ENCODE measurements at places on chromosomes 3 and 15.

GRCh38 chr15:85491691-85492090, 111.3 kb downstream of the AKAP13 start:
- DNase-seq = no peak

- DNase-seq = no peak
Measured at GRCh38 chr15:89221543-89221942, at the start of gene RLBP1. Gene RLBP1, minus strand, starts transcription at chr15:89221579. Its CDS starts 2,604 bp downstream, at chr15:89218975.

GRCh38 chr3:167913219-167913835, 177.8 kb downstream of the SERPINI1 start:
- DNase-seq = no peak

- DNase-seq = no peak
Measured at GRCh38 chr3:134136604-134137003, 106.9 kb upstream of the SLCO2A1 start.

DNA sequence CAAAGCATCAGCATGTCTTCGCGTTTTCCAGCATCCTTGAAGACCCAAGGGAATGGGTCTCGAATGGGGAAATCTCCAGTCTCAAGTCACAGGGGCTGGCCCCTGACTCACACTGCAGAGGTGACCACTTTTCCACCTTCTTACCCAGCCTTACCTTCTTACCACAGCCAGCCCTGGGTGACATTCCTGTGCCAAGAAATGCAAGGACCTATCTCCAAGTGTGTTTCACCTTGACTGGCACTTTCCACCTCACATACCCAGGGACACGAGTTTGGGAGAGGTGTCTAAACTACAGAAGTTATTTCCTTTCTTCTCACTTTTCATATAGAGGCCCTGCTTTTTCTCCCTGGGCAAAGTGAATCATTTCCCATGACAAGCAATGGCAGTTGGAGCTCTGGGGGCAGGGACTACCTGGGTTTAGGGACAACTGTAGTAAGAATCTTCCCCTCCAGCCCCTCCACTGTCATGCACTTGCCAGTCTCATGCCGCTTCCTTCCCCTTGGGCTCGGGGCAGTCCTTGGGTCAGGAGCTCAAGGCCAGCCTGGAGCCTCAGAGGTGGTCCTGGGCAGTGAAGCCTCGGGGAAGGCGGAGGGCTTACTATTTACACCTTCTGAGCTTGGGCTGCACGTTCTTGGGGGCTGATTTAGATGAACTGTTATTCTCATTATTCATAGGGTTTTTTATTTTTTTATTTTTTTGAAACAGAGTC, 16.8 kb downstream of the PAQR5 start:
- DNase-seq = no peak

DNA sequence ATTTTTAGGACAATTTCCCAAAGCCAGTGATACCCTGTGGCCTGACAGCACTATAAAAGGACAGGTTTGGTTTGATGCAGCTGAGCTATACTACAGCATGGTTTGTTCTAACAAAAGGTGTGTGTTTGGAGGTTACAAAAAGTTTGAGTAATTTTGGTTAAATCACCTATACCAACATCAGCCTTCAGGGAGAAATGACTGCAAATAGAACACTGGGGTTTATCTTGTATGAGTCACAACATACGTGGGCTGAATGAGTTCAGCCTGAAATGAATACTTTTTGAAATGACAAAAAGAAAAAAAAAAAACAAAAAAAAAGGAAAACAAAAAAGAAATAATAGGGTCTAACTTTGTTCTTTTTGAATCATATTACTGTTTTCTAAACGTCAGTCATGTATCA, 345.7 kb downstream of the CNTN3 start:
- no peak for DNase-seq

GRCh38 chr3:108804966-108805365, 17.6 kb upstream of the TRAT1 start:
- DNase-seq = no peak

- no peak for DNase-seq
Measured at GRCh38 chr15:63606308-63606707, 9.1 kb downstream of the FBXL22 start.

GRCh38 chr3:36408146-36408545, 27.8 kb downstream of the STAC start:
- no peak for DNase-seq

DNA sequence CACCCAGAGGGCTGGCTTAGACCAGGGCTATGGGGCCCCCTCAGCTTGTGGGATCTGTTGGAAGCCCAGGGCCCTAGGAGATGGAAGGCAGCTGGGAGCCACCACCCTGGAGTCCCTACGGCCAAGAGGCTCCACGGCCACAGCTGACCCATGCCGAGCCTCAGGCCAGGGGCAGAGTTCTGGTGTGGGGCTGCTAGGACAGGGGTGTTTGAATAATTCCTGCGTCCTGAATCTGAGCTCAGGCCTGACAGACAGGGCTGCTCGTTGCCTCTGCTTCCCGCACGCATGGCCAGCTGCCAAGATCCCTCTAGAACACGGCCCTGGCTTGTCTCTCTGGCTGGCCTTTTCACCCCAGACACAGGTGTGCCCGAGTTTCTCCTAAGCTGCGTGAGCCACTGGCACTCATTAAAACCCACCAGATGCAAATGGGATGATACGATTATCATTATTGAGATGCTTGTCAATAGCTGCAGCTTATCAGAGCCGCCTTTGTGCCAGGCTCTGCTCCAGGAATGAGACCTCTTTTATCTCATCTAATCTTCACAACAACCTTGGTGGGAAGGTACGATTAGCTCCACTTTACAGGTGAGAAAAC, 70.2 kb downstream of the EFCAB12 start:
- no peak for DNase-seq

DNA sequence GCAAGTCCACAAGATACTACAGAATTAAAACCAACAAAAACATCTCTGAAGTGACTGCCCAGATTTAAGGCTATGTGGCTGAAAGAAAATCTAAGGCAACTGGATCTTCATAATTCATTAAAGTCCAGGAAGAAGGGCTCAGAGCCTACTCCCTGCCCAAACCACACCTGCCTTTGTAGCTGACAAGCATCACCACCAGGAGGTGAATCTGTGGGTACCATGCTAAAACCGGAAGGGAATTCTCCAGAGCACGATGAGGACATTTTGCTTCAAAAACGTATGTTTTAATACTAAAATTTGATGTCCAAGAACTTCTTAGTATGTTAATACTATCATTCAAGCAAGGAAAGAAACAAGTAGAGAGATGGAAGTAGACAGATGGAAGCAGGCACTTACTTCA, 495.9 kb upstream of the NECTIN3 start:
- no peak for DNase-seq

- DNase-seq = no peak
Measured at GRCh38 chr15:92714077-92714476, 58.5 kb upstream of the FAM174B start.

DNA sequence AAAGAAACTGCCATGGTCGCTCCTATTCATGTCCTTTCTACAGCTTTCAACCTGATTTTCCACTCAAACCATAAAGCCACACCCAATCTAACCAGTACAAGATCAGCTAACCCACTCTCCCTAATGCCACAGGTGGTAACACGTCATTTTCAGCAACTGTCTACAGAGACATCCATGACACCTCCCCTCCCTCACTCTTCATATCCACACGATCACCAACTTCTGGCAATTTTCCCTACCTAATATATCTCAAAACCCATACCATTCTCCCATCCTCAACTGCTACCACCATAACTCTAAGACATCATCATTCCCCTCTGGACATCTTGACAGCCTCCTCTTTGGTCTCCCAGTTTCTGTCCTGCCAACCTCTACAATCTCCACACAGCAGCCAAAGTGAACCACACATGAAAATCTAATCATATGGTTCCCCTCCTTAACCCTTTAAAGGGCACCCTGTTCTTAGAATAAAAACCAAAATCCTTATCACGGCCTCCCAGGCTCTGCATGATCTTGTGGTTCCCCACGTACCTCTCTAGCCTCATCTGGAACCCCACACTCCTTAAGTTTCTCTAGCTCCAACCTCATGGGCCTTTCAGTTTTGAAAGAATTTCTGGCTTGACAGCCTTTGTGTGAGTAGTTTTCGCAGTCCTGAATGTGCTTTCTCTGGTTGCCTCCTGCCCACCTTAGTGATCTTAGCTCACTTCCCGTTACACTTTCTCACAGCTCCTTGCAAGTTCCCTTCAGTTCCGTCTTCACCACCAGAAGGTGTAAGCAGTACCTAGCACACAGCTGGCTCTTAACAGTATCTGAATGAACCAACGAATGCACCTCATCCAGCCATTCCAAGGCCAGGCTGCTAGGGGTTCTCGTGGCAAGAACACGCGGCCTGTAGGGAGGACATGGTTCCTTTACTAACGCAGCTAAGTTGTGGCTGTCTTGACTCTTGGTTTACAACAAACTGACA, 33.4 kb downstream of the SPINK8 start:
- DNase-seq = peak; percentile 45

DNA sequence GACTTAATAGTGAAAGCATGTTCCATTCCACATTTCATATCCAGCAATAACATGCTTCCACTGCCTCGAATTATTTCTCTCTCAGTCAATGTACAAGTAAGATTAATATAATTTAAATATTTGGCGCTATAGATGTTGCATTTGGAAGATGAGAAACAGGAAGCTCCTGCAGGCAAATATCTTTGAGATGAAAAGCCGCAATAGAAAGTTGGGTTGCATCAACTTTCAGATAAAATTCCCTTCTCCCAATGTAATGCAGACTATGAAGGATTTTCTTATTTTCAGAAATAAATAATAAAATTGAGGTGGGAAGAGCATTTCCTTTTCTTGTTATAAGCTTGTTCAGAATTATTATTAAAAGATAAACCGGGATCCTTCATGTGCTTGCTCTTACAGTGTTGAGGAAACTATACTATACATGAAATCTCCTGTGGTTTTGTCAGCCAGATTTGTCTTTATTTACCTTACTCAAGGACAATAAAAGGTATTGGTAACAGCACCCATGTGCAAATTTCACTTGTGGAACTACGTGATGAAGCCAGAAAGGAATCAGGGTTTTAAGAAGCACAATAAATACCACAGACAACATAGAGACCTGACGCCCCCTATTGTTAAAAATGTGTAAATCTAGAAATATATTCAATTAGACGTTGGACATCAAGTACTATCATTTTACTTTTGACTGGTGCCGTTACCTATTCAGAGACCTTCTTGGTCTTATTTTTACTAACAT, 307.0 kb downstream of the ARPP21 start:
- no peak for DNase-seq

DNA sequence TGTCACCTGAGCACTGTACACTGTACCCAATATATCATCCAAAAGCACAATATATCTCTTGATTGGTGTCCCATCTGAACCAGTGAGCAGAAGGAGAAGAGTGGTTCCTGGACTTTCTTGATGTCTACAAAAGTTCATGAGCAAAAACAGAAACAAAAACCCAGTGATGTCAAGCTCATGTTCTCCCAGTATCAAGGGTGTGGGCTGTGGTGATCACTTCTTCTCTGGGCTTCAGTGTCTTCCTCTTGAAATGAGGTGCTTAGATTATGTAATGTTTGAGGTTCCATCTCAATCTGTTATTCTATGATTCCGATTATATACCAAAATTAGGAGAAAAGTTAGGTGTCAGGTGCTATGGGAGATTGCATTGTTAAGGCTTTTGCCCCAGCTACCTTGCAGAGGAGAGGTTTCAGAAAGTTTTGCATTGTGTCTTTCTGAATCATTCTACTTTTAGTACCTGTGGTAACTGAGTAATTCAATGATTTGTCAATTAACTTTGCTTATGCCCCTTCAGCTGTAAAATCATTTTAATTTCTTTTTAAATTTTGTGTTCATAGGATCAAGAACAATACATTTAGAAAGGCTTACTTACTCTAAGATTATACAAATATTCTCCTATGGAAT, 122.0 kb upstream of the EOMES start:
- DNase-seq = no peak

DNA sequence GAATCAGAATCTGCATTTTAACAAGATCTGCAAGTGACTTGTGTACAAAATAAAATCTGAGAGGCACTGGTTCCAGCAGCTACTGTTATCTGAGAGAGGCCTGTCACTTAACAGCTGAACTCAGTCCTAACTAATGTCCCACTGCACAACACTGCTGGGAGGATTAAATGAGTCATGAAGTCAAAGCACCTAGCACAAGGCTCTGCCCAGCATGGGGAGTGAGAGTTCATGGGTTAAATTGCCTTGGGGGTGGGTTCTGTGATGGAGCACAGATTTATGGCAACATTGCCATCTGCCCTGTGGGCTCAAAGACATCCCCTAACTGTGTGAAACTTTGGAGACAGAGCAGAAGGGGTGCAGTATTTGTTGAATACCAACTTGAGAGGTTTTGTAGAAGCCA, 250.9 kb downstream of the PLCL2 start:
- DNase-seq = peak; percentile 7

- DNase-seq = no peak
Measured at GRCh38 chr15:24945711-24946110, 9.1 kb upstream of the SNRPN start.

DNA sequence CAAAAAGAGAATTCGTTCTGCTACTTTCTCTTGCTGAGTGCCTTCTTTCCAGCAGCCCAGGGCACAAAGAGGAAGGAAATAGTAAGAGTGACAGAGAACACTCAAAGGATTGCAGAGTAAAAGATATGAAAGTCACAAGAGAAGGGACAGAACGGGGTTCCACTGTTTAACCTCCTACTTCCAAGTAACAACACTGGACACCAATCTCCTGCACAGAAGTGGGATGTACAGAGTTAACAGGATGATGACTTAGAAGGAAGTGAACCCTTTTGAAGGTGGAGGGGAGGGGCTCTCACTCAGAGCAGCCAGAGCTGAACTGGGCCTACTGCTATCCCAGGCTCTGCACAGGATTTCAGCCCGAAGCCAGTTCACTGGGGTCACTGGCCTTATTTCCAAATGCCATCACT, 130.1 kb upstream of the PRICKLE2 start:
- peak; percentile 44 for DNase-seq

DNA sequence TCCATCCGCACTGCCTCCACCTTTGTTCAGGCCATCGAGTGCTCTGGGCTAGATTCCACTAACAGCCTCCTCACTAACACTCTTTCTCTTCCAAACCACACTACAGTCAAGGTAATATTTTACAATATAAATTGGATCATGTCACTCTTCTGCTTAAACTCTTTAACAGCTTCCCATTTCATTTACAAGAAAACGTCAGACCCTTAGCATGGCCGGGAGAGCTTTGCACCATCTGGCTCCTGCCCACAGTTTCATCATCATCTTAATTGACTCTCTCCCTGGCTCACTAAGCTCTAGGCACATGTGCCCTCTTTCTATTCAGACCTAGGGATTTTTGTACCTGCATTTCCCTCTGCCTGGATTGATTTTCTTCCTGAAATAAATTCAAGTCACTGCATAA, 354.7 kb downstream of the FGF12 start:
- no peak for DNase-seq

All from activated naive CD4-positive, alpha-beta T cell treated with anti-CD3 and anti-CD28 coated beads, Interleukin-2, amount 10 ng/mL, durations not matched to agents 7 days and 5 days (primary cell).